ENCODE measurements at places on chromosomes 4 and X.

DNA sequence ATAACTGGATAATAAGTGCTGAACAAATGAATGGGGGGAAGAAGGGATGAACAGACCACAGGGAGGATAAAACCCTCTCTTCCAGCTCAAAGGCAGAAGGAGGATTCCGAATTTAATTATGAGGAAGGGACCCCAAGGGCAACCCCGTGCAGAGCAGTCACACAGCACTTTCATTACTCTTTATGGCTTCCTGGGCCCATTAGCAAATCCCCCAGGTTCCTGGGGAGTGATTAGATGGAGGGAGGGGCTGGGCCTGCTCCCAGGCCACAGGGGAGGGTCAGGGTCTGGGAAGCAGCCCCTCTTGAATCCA lies 67.1 kb downstream of the PPP2R2C start:
- DNase-seq, result no peak

- peak; percentile 19 for DNase-seq
These were observed 87.0 kb downstream of the BCOR start for GRCh38 chrX:40010550-40011321.

GRCh38 chr4:165842684-165843083 lies 30.4 kb upstream of the TLL1 start:
- DNase-seq, result no peak

- no peak for DNase-seq
These were observed 64.5 kb upstream of the STS start for GRCh38 chrX:7083021-7083420.

DNA sequence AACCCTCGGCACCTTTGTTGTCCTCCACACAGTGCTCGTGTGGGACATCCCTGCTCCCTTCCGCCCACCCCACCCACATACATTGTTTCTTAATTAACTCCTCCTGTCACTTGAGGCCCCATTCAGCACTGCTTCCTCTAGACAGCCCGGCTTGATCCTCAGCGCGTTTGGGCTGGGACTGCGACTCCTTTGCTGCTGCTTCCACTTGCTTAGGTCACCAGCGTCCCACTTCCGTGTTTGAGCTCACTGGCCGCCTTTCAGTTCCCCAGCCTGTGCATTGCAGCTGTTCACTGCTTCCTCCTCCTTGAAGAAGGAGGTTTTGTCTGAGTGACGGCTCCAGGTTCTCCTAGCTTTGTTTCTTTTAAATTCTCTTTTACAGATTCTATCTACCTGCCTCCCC lies 16.1 kb downstream of the RNF4 start:
- DNase-seq, result peak; percentile 59

DNA sequence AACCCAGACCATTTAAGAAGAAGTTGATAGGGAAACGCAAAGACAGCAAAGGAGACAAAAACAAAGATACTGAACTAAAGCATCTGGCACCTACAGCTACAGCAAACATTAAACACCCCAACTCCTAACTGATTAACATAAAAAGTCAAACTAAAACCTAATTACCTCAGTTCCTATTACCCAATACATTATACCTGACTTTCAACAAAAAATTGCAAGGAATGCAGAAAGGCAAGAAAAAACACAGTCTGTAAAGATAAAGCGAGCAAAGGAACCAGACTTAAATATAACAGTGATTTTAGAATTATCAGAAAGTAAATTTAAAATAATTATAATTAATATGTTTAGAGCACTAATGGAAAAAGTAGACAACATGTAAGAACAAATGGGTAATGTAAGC lies 9.4 kb upstream of the FMR1 start:
- no peak for DNase-seq

DNA sequence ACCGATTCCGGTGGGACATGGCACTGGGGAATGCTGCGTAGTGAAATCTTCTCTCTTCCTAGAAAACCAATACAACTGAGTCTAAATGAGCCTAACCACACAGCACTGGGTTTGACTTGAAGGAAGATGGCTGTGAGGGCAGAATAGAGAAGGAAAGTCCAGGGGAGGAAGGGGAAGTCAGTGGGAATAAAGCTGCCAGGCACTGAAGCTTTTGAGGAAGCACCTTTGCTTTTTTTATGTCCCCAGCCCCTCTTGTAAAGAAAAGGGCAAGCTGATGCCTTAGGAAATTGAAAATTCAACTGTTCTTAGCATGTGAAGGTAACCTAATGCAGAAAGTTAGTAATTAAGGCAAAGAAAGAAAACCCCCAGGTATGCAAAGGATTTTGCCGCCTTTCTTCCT lies 20.6 kb downstream of the MED28 start:
- no peak for DNase-seq

GRCh38 chr4:143406523-143406922 lies 69.8 kb downstream of the GAB1 start:
- no peak for DNase-seq

DNA sequence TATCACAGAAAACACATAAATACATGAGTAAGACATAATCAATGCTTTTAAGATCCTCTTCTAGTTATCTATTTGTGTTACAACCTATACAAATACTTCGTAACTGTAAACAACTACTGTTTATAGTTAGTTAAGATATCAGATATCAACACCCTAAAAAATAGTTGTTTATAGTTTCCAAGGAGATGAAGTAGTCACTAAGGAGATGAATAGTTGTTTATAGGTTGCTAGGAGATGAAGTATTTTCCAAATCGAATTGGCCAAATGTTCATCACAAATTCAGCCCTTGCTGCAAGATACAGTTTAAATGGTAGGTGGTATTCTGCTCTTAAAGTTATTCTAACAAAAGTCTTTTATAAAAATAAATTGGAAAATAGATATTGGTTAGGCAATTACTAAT lies 618.2 kb upstream of the PCDH10 start:
- DNase-seq, result no peak

DNA sequence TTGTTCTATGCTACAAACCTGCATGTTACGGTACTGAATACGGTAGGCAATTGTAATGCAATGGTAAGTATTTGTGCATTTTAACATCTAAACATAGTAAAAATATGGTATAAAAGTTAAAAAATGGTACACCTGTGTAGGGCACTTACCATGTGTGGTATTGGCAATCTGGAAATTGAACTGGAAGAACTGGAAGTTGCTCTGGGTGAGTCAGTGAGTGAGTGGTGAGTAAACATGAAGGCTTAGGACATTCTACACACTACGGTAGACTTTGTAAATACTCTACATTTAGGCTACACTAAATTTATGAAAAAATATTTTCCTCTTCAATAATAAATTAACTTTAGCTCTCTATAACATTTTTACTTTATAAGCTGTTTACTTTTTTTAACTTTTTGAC lies 78.9 kb downstream of the RRAGB start:
- DNase-seq, result no peak

- no peak for DNase-seq
These were observed 875.8 kb upstream of the SLIT2 start for GRCh38 chr4:19375931-19376330.

- DNase-seq, result no peak
These were observed 141.4 kb downstream of the PPP3CA start for GRCh38 chr4:101205916-101206315.

DNA sequence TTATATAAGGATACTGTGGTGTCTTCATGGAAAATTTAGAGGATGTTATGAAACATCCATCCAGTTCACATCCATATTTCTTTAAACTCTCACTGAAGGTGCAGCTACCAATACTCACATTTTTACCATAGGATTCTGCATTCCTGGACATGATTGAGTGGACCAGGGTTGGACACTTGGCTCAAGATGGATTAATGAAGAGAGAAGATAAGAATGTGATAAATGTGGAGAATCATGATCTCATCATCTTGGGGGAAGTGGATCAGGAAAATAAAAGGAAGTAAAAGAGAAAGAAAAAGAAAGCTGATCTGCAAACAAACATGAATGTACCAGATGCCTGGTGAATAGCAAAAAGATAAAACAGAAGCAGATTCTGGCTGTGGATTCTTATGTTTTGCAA lies 175.4 kb downstream of the NPFFR2 start:
- no peak for DNase-seq

DNA sequence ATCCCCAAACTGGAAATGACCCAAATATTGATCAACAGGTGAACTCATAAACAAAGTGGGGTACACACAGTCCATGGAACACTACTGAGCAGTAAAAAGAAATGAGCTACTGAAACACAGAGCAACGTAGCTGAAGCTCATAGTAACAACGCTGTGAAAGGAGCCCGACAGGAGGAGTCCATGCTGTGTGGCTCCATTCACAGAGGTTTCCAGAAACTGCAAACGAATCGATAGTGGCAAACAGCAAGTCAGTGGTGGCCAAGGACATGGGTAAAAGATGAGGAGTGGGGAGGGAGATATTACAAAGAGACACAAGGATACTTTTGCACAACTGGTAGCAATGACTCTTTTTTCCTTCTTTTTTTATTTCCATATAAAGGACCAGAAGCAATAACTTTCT lies 90.4 kb downstream of the HAUS3 start:
- no peak for DNase-seq

GRCh38 chr4:15034071-15034764 lies 31.9 kb downstream of the CPEB2 start:
- DNase-seq, result no peak
